ENCODE measurements at places on chromosomes 16 and 17. TPM values are rescaled to one million over a fixed set of nuclear protein-coding genes. Genes with fewer than 3 reads are reported as not detected.

- peak; percentile 91 for DNase-seq
Observed at GRCh38 chr17:7915611-7916384, at the start of gene RNF227. RNF227 (minus strand) TSS chr17:7916289; CDS start chr17:7916195, 94 bp downstream.

DNA sequence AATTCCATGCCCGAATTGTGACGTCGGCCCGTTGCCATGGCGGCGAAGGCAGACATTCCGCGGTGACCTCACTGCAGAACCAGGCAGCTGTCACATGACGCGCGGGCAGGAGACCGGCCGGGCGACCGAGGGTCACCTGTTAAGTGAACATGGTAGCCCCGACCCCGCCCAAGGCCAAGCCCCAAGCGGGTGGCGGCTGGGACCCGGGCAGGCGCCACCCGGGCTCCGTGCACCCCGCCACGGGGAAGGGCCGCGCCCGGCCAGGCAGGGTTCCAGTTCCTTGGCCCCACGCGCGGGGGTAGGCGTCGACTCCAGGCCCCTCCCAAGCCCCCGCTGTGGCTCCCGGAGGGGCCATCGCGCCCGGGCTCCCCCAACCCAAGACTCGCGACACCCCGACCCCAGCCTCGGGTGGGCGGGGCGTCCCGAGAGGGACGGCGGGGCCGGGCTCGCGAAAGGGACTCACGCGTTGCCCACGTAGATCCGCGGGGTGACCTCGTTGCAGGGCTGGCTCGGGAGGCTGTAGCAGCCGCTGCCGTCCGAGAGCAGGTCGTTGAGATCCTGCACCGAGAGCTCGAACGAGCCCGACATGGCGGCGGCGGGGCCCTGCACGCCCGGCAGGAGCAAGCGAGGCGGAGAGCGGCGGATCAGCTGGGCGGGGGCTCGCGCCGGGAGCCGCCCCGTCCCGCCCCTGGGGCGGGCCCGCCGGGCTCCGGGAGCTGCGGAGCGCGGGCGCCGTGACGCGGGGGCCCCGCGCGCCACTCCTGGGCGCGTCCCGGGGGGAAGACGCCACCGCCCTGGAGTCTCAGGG is at the start of gene DUSP3:
DUSP3 (minus strand) TSS at position 641 of the 808 bp plus-strand sequence; CDS start at position 588, 53 bp downstream.
- peak; percentile 83 for DNase-seq

DNA sequence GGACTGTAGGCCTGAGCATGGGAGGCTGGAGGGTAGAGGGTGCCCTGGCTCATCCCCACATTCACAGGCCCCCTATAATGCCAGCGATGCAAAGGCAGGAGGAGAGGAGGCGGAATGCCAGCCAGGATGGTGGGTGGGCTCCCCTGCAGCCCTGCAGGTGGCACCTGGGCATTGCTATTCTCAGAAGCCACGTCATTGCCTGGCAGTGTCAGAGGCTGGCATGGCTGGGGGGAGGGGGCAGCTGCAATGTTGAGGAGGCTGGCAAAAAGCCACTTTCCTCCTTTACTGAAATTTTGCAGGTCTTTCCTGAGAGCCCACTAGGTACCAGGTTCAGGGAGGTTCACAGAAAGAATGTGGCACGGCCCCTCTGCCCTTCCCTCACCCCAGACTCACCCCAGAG is 36.2 kb downstream of the RAB11FIP4 start:
- DNase-seq = no peak

GRCh38 chr17:9432134-9432885 is 143.3 kb downstream of the STX8 start:
- DNase-seq = no peak

DNA sequence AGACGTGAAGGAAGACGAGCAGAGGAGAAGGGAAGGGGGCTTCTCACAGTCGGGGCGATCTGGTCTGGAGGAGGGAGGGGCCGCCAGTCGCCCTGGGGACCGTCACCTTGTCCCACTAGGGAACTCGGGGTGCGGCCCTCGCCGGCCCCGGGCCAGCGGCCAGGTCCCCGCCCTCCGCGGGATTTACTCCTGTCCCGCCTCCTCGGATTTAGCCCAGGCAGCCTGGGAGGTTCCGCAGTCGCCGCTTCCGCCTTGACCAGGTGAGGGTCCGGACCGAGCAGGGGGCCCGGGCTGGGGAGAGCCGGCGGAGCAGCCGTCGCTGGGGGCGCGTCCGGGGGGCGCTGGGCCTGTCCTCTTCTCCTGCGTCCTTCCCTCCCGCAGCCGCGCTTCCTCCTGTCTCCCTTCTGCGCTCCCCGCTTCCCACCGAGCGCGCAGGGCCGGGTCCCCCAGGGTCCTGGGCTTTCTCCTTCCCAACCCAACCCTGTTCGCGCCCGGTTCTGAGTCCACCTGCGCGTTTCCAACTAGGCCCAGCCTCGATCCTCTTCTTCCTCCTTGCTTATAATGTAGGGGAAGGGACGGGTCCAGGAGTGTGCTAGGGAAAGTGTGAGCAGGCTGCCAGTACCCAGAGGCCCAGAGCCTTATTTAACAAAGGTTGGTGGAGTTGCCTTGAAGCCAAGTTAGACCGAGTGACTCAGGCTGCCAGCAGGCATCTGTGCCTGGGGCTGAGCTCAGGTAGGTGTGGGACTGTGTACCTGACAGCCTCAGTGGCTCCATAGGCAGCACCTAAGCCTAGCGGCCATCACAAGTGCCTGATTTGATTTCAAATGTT is at the start of gene TNK1:
TNK1 (plus strand) TSS at position 235 of the 829 bp plus-strand sequence. CDS start 1,838 bp downstream, outside the sequence.
- no peak for DNase-seq

GRCh38 chr17:57415751-57416207 is 159.5 kb downstream of the MSI2 start:
- DNase-seq = no peak

Gene NOL11
- 110 TPM for total RNA-seq

Gene CNGB1
- total RNA-seq = not detected

Gene WFIKKN2
- not detected for total RNA-seq

Gene KCTD19
- total RNA-seq = 3.0 TPM
